H54 (cell line): ENCODE measurements at places on chromosomes 6 and 20.
A peak's percentile ranks its signal among the peaks of the same experiment; 100 is the strongest.

DNA sequence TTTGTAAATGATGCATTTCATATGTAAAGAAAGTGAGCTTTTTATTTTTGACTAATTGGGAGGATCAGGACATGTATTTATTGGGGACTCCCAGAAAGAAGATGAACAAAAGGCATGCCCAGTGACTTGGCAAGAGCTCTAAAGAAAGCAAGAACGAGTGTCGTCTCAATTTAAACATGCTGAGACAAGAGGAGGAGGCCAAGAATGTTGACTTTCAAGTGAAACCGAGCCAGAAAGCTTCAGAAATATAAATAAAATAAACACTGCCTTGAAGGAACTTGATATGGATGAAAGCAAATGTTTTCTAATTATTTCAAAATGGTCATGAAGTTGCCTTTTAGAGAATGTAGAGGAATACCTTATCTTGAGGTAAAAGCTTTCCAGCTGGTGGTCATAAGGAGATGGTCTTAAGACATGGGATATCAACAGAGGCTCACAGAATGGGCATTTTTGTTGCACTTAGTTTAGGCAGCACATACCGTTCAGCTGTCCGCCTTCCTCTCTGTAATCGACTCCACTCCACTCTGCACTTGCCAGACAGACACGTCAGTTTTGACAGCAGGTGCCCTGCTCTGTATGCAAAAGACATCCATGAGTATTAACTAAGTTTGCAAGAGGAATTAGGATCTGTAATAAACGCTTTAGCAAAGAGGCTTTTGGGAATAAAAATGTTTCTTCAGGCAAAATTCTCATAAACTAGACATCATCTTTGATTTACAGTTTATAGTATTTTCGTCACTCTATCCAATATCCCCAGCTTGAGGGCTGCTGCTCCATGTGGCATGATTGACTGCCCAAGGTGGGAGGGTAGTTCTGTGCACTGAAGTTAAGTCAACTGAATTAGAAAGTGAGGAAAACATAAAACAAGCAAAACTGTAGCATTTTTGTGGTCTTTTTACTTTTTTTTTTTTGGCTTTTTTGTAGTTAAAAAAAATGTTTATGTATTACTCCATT lies 613.1 kb downstream of the PKHD1 start:
- DNase-seq, result no peak

GRCh38 chr20:63979557-63980316 lies at the start of gene SAMD10:
SAMD10 (minus strand) TSS chr20:63979642; CDS start chr20:63979467, 175 bp downstream.
- DNase-seq, result peak; percentile 52

DNA sequence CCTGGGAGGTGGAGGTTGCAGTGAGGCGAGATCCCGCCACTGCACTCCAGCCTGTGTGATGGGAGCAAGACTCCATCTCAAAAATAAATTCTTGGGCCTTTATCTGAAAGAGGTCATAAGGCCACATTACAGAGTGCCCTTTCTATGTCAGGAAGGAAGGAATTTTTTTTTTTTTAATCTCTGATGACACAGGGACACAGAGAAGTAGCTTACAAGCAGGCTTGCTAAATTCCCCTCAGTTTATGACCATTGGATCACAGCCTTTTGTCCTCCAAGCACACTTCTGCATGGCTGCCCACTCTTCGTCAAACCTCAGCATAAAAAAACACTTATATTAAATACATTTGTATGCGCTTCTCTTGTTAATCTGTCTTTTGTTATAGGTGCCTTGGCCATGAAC lies 7.5 kb upstream of the IFNGR1 start:
- DNase-seq, result no peak

- DNase-seq, result no peak
Measured at GRCh38 chr6:158028421-158028820, 46.8 kb downstream of the SYNJ2 start.

GRCh38 chr20:39132511-39132910 lies 170.4 kb downstream of the DHX35 start:
- no peak for DNase-seq

GRCh38 chr6:5679270-5679669 lies 327.5 kb downstream of the NRN1 start:
- no peak for DNase-seq

DNA sequence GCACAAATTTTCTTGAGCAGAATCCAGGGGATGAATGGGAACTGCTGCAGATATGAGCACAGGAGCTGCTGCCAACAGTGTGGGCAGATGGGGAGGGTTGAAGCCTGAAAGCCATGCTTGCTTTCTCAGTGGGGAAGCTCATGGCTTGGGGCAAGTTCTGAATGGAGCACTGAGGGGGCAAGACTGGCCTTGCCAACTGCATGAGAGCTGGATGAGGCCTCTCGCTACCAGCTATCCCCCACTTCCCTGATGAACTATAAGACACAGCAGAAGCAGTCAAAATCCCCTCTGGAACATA lies 28.3 kb downstream of the TREM1 start:
- no peak for DNase-seq

DNA sequence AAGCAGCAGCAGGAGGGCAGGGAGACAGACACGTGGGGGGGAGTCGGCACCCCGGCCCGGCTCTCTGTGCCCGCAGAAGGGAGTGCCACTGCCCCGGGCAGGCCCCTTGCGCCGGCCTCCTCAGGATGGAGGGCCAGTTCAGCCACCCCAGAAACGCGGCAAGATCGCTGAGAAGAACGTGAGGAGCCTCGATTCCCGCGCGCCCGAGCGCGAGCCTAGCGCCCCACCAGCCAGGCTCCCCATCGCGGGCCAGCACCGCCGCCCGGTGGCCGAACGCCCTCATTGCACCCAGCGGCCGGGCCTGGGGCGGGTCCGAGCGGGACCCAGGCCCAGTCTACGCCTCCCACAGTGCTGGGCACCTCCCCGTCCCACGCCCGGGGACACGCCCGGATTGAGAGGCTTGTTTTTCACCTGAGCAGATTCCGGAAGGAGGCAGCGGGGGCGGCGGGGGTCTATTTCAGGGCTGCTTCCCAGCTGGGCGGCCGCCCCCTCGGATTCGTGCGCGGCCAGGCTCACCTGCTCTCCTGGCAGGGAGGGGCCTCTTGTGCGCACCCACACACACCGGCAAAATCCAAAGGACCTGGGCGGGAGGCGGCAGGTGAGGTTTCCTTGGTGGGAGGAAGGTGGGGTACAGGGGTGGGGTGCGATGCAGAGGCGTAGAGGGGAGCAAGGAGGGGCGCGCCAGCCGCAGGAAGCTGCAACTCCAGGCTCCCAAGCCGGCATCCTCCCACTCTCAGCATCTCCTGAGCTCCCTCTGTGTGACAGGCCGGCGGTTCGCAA lies 9.0 kb upstream of the GRM4 start:
- peak; percentile 90 for DNase-seq

DNA sequence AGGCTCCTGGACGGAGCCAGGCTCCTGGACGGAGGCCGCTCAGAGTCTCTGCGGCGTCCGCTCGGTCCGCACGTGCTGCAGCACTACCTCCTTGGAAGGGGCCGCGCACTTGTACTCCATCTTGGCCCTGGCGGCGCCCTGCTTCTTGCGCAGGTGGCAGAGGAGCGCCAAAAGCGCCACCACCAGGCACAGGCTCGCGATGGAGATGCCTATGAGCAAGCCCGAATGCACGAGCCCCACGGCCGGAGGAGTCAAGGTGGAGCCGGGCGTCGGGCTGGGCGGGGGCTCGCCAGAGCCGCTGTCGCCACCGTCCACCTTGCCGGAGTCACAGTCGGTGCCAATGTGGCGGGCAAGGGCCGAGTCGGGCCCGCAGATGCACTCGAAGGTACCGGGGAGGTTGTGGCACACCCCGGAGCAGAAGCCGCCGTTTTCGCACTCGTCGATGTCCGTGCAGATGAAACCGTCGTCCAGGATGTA lies 1.7 kb downstream of the THBD start:
- no peak for DNase-seq

GRCh38 chr20:20795119-20795518 lies 82.7 kb upstream of the RALGAPA2 start:
- no peak for DNase-seq

- DNase-seq, result no peak
Measured at GRCh38 chr6:113539202-113539601, 317.9 kb upstream of the MARCKS start.

GRCh38 chr20:50743087-50743486 lies 11.7 kb downstream of the PARD6B start:
- DNase-seq, result no peak

- no peak for DNase-seq
Measured at GRCh38 chr6:13407709-13408695, 79.4 kb downstream of the GFOD1 start.

DNA sequence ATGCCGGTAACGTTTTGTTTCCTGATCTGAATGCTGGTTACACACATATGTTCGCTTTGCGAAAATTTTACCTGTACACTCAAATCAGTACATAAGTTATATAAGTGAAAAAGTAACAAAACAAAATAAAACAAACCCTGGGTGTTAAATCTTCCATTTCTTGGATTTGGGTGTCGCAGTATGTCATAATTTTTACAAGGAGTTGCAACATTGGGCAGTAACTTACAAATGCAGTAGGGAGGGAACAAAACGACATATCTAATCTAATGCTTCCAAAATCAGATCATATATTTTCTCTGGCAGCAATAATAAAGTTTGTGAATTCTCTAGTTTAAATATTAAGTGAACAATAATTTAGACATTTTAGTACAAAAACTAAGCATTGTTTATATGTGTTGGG lies 25.2 kb downstream of the SNX14 start:
- DNase-seq, result no peak

DNA sequence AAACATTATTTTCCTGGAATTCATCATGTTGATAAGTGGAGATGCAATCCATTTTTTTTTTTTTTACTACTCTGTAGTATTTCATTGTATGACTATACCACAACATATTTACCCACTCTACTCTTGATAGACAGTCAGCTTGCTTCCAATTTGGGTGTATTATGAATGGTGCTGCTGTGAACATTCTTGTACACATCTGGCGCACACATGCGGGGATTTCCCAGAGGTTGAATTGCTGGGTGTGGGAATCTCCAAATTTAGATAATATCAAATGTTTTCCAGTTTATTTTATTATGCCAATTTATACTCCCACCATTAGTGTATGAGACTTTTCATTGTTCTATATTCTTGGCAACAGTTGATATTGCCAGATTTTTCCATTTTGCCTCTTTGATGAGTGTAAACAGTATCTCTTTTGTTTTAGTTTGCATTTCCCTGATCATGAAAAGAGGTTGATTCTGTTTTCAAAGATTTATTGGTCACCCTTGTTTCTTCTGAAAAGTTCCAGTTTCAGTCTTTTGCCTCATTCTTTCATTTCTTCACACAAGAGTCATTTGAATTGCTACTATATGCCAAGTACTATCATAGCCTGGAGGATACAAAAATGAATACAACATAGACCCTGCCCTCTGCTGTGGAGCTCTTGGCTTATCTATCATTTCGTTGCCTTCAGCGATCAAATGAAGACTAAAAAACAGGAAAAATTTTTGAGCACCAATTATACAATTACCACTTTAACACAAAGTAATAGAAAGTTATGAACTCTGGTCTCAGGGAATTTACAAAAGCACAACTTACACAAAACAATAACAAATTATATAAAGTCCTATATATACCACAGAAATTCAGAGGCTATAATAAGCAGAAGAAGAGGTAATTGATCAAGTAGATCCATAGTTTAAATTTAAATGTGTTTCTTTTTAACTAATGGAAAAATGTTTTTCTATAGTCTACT lies 17.1 kb upstream of the NCOA7 start:
- DNase-seq, result no peak

DNA sequence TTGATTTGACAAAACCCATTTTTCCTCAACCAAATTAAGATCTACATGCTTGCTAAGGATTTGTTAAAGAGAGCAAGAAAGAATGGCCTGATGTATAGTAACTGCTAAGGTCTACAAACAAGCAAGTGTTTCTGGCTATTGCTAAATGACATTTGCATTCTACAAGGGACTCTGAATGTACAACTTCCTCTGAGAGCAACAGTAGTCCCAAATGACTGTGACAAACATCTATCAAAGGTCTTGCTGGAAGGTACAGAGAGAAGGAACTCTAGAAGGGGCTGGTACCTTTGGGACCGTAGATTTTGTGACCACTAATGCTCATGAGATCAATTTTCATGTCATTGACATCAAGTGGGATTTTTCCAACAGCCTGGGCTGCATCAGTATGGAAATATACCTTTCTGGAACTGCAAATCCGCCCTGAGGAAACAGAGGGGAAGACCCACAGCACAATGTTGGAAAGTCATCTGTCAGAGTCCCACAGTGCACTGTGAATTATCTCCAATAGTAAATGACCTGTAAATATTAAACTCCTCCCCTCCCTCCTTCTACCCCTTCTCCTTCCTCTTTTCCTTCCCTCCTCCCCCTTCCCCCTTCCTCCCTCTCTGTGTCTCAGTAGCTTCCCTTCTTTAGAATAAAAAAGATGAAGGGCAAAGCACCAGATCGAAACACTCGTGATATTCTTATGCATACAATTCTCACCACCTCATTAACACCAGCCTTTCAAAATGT lies 15.9 kb upstream of the CPNE1 start:
- no peak for DNase-seq

DNA sequence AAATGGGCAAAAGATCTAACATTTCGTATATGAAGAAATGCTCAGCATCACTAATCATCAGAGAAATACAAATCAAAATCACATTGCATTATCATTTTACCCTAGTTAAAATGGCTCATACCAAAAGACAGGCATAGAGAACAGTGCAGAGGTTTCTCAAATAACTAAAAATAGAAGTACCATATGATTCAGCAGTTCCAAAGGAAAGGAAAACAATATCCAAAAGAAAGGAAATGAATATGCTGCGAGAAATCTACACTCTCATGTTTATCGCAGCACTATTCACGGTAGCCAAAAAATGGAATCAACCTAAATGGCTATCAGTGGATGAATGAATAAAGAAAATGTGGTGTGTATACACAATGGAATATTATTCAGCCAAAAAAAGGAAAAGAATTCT lies 63.5 kb downstream of the VTA1 start:
- DNase-seq, result no peak

GRCh38 chr6:12748815-12749521 lies 32.4 kb downstream of the PHACTR1 start:
- DNase-seq, result no peak

- no peak for DNase-seq
Measured at GRCh38 chr20:7161690-7162089, 394.2 kb downstream of the BMP2 start.

- no peak for DNase-seq
Measured at GRCh38 chr20:38104285-38104684, 60.8 kb downstream of the TGM2 start.

DNA sequence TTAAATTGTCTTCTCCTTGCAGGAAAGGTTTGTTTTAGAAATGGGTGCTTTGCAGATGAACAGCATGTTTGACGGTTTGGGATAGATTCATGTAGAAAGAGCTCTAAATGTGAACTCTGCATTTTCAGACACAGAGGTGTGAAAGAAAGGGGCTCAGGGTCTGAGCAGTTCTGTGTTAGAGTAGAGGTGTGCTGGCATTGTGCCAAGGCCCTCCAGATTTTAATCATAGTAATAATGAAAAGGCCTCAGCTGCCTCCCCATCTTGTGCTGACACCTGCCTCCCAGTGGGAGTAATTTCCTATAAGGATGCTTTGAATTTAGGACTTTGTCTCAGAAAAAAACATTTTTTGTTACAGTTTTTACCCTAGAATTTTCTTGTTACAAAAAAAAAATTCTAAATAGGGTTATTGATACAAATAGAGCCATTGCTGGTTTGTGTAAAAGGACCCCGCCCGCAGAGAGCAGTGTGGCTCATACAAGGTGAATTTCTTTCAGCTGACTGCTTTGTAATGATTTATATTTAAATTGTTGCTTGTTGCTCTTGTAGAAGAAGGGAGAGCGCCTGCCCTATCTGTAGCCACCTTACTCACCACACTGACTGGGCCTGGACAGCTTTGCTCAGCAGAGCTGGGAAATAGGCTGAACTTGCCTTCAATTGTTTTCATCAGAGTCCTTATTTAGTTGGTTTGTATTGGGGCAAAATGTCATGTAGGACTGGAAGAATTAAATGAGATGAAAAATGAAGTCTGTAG lies 294.5 kb downstream of the ZFAND3 start:
- no peak for DNase-seq
